ENCODE measurements at places on chromosomes 6 and 20. TPM values are rescaled to one million over a fixed set of nuclear protein-coding genes. Genes with fewer than 3 reads are reported as not detected.

GRCh38 chr6:31308050-31308844, 36.4 kb upstream of the HLA-C start:
- peak; percentile 25 for DNase-seq

DNA sequence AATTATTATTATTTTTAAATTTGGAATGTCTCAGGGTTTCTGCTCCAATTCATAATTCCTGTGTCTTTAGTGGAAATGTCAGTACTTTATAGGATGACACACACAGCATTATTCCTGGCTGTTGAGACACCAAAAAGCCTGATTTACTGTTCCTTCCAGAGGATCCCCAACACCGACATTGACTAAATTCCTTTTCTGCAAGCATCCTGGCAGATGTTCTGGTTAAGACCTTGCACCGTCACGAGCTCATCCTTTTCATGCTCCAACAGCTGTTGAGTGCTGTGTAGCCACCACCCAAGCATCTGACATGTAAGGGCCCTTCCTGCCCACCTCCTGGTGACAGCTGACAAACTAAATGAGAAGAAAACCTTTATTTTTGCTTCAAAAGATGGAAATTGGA, 284.3 kb upstream of the SULF2 start:
- peak; percentile 5 for DNase-seq

Gene OPRM1
- total RNA-seq = not detected

GRCh38 chr6:70103798-70104197, 199.1 kb downstream of the COL9A1 start:
- DNase-seq = peak; percentile 5

- DNase-seq = no peak
Observed at GRCh38 chr20:39398656-39399055, 436.5 kb downstream of the DHX35 start.

Gene GLP1R
- total RNA-seq = not detected

DNA sequence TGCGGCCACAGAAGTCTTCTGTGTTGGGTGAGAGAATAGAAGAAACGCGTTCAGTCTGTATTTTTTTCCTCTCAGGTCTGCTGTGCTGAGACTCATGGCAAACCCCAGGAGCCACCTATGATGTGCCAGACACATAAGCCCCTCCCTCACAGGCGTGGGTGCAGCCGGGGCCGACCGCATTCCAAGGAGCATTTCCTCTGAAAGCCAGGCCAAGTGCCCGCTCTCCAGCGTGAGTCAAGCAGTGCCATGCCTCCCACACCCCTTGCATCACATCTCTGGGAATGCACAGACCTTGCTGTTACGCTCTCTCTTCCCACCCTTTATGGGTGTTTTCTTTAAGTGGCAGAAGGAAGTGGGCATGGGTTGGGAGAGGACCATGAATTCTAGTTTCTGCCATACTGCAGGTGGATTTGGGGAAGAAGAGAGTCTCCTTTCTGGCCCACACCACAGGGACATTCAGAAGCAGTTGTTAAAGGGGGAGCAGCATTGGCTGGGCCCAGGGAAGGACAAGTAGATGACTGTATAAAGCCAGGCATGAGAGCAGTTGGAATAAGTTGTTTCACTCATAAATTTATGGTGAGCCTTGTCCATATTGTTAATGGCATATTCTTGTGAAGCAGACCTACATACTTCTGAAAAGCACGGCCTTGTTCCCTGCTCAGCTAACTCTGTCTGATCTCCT, 37.1 kb upstream of the TFAP2A start:
- no peak for DNase-seq

DNA sequence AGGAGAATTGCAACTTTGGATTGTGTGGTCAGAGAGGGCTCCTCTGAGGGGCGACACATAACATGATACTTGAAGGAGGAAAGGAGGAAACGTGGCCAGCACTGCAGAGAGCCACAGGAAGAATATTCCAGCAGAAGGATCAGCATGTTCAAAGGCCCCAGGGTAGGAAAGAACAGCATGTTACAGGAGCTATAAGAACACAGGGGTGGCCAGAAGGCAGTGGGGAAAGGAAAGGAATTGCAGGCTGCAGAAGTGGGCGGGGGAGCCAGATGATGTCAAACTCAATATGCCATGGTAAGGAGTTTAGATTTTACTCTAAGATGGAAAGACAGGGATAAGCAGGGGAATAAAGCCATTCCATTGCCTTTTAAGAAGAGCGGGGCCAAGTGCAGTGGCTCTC, 30.7 kb downstream of the MGME1 start:
- DNase-seq = no peak

GRCh38 chr6:13135152-13135551, 193.2 kb downstream of the TBC1D7 start:
- DNase-seq = no peak

DNA sequence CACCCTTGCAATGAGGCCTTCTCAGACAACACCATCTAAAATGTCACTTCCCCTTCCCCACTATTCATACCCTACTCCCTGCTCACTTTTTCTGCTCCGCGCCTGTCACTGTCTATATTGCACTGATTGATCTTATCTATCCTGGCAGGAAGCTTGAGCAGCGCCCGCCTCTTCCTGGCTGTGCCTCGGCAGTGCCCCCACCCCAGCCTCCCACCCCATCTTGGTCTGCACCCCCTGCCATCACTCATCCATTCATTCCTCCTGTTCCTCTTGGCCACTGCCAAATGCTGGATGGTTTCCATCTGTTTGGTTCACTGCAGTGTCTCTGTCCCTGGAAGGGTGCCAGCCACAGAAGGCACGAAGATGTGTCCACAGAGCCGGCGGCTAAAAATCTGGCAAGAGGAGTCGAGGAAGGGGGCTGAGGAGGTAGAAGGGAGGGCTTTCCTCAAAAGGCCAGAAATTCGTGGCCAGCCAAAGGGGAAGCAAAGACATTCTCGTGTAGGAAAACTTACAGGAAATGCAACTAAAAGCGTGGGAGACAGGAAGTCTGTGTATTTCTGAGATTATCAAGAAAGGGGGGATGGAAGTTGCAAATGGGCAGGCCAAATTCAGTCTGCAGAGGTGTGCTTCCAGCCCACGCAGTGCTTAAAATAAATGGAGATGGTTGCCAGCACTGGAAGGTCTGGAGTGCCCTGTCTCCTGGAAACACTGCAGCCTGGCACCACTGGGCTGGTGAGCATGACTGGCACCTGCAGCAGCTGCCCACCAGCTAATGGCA, 27.6 kb downstream of the SYNJ2 start:
- DNase-seq = no peak

DNA sequence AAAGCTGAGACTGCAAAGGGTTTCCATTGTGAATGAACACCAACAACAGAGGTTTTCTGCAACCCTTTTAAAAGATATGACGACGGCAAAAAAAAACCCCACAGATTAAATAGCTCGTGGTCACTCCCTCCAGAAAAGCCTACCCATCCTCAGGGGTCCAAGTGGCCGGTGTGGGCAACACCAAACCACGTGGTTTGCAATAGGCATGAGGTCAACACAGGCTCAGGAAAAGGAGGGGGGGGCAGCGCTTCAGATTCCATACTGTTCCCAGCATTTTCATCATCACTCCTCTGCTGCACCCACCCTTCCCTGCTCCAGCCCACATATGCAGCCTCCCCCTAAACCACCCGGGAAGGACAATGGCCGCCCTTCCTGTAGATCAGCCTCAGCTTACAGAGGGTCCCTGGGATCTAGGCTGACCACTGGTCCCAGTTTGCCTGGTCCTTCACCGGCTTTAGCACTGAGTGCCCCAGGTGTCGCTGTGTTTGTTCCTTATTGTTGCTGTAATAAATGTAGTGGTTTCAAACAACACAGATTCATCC, 122.8 kb upstream of the PHACTR3 start:
- DNase-seq = no peak

DNA sequence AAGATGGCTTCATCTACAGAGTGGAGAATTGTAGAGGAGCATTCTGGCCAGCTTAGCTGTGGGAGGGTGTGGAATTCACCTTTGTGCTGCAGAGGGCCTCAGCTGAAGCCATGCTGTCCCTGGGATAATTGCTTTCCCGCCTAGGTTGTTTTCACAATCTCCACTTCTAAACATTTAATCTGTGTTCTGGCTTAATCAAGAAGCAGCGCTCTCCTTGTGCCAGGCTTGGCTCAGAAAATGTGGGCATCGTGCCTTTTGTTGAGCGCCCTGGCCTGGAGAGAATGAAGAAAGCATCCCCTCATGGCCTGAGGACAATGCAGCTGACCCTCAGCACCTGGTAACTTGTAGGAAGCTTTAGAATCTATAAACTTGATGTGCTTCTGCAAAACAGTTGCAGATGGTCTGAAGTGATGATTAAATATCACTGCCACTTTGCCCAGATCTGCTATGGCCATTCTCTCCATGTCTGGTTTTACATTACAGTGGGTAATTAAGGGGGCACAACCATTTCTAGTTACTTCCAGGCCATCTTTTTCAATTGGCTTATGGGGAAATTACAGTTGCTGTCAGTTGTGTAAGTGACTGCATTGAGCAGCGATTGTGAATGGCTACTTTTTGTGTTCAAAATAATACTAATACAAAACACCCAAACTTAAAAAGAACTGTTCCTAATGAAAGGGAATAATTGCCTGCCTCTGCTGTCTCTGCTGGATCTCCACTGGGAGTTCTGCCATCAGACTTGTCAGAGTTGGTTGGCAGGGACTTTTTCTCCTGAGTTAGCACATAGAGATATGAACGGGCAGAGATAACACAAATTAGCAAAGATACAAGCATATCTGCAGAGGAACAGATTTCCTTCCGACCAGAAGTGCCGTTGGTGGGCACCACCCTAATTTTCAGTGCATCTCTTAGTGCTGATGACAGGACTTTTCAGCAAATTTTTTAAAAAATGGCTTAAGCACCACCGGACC, 18.4 kb downstream of the CTNNBL1 start:
- DNase-seq = no peak

DNA sequence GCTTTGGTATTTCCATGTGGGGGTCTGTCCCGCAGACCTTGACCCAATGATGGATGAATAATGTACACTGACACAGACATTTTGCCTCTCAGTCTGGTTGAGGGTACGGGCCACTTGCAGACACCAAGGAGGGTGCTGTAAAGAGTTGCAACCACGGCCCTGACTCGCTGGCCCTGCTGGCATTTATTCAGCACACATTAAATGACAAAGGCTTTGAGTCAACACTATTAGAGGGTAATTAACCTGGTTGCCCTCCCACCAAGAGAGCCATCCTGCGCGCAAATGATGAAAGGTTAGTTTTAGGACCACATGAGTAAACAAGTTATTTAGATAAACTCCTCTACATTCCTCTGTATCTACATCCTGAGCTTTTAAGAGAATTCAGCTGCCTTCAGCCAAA, 308.9 kb upstream of the MMS22L start:
- no peak for DNase-seq

DNA sequence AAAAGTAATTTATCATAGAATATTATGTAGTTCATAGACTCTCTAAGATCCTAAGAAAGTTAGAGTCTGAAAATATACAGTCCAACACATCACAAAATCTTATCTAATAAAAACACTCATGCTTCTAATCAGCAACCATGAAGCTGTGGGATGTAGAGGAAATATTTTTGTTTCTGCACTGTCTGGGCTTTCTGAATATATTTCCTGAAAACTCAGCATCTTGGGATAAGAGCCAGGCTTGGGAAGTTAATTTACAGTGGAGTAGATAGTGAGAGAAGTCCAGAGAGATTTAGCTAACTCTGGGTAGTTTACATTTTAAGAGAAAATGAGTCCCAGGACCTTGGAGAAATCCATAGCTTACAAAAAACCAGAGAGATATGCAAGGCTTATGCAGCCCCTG, 150.4 kb upstream of the BMP5 start:
- DNase-seq = no peak

- peak; percentile 79 for DNase-seq
Observed at GRCh38 chr20:32017711-32018251, 7.5 kb downstream of the CCM2L start.

Gene RIN2
- not detected for total RNA-seq

DNA sequence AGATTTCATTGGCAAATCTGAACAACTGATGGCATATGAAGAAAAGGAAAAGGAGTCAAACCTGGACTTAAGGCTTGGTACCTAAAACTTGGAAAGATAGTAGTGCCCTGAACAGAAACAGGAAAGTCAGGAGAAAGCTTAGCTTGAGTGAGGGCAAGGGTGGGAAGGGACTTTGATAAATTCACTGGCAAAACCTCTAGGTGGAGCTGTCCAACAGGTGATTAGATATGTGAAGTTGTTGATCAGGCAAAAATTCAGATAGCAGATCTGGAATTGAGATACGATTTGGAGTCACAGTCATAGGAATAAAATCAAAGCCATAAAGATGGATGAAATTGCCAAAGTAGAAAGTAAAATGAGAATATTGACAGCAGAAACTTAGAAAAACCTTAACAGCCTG, 16.1 kb upstream of the ZNF292 start:
- DNase-seq = peak; percentile 67

Gene ETV7
- total RNA-seq = not detected

DNA sequence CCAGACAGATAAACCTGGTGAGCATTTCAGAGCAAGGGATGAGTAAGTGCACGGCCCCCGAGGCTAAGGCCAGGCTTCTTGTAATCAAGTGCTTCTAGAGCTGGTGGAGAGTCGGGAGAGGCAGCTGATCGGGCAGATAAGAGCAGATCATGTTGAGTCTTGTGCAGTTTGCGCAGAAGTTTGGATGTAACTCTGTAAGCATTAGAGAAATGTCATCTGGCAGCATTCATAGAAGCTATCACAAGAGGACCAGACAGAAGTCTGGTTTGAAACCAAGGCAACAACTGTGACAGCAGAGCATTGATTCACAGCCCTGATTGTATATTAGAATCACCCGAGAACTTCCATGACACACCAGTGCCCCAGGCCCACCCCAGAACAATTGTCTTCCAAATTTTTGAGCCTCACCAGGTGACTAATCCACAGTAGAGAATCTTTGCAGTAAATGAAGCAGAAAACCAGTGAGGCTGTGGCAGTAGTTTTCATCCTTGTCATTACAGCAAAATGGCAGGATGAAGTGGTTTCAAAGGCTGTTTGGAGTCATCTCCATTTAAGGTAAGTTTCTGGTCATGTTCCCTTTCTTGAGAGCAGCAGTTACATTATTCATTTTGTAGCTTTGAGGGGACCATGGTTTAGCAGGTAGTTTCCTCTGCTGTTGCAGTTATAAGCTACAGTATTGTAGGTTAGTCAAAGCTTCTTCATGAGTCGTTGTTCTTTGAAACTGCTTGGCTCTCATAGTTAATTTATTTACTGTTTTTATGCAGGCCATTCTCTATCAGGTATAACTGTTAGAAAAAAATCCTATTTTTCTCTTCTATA, 84.1 kb downstream of the RNF217 start:
- DNase-seq = no peak

DNA sequence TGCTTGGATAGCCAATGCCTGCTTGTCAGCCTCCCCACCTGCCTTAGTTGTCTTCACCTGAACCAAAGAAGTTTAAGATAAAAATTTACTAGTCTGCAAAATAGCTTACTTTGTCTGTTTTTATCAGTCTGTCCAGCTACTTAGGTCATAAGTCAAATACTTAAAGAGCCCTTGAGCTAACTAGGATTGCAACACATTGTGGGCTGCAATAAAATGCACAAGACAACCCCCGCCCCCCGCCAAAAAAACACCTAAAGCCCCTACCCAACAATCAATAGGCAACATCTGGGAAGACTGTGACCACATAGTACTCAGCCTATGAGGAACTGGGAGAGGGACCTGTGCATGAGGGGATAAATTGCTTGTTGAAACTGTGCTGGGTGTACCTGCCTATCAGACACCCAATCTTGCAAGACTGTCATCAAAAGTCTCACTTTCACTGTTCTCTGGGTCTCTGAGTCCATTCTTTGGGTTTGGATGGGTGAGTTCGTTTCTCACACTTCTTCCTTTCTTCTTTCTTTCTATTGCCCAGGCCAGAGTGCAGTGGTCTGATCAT, 27.3 kb upstream of the ABCC10 start:
- DNase-seq = no peak

GRCh38 chr20:61570646-61571195, 318.7 kb downstream of the CDH4 start:
- DNase-seq = no peak
